ENCODE measurements at places on chromosomes 1 and 21.
A peak's percentile ranks its signal among the peaks of the same experiment; 100 is the strongest.

- DNase-seq = no peak
These were observed 9.2 kb upstream of the CHIA start for GRCh38 chr1:111281411-111281810.

- DNase-seq = no peak
These were observed 15.3 kb downstream of the CDC7 start for GRCh38 chr1:91515994-91516393.

- no peak for DNase-seq
These were observed 19.4 kb downstream of the KRTAP10-1 start for GRCh38 chr21:44520326-44521300.

DNA sequence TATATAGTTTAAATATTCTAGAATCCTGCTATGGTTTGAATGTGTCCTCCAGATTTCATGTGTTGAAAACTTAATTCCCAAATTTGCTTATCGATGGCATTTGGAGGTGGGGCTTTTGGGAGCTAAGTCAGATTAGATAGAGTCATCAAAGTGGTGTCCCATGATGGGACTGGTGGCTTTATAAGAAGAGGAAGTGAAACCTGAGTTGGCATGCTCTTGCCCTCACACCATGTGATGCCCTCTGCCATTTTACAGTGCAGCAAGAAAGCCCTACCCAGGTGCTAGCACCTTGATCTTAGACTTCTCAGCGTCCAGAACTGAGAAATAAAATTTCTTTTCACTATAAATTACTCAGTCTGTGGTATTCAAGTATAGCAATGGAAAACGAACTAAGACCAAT is 111.3 kb downstream of the TGFB2 start:
- DNase-seq = no peak

GRCh38 chr1:157944663-157945280 is 48.7 kb upstream of the KIRREL1 start:
- no peak for DNase-seq

GRCh38 chr1:232452117-232452516 is 177.8 kb downstream of the SIPA1L2 start:
- no peak for DNase-seq

DNA sequence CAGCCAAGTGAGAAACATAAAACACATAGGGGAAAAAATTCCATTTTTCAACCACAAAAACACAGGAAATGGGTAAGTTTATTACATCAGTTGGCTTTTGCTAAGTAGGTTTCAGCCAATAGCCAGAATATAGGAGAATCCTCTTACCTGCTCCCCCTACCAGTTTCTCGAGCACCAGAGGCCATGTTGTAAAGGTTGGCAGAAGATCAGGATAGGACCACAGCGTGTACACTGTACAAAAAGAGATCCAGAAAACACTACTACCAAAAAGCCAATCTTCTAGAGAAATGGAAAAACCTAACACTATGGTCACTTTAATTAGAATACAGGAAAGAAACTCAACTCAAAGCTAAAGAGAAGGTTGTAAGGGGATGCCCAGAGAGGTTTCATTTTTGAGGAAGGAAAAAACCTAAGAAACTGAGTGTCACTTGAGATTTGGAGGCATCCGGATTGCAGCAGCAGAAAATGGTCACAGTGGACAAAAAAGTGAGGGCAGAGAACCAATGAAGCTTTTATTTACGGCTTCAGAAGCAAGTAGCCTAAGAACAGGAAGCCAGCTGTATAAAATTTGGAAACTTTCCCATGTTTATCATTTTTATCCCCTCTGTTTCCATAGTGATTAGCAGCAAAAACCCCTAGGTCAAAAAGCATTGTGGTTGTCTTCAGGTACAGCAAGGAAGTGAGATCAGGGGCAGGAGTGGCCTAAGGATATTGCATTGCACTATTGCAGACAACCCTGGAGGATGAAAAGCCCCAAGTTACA is 2.9 kb downstream of the EIF2D start:
- no peak for DNase-seq

DNA sequence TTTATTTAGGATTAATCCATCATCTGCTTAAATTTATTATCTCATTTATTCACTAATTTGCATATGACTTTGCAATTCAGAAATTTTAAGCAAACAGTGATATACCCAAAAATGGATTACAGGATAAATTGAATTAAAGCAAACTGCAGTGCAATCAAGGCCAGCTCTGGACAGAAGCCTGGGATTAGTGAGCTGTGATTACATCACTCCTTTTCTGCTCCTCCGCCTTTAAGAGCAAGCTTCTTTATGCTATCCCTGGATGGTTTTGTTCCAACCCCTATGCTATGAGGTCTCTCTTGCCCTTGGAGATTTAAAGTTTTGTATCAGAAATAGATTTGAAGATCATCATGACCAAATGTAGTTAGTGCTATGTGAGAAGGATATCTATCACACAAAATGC is 32.6 kb downstream of the GPR52 start:
- no peak for DNase-seq

- peak; percentile 31 for DNase-seq
These were observed 8.1 kb downstream of the PSMG1 start for GRCh38 chr21:39175154-39175553.

- DNase-seq = no peak
These were observed 30.6 kb downstream of the CDK18 start for GRCh38 chr1:205535096-205535495.

GRCh38 chr1:181396171-181396670 is 87.1 kb upstream of the CACNA1E start:
- DNase-seq = no peak

- no peak for DNase-seq
These were observed 15.4 kb downstream of the LPAR3 start for GRCh38 chr1:84877592-84877991.

- DNase-seq = no peak
These were observed at the start of gene ELAVL4 for GRCh38 chr1:50108497-50109059. TSS of gene ELAVL4 (plus strand) at chr1:50108920. CDS start at chr1:50109190, 270 bp downstream.

DNA sequence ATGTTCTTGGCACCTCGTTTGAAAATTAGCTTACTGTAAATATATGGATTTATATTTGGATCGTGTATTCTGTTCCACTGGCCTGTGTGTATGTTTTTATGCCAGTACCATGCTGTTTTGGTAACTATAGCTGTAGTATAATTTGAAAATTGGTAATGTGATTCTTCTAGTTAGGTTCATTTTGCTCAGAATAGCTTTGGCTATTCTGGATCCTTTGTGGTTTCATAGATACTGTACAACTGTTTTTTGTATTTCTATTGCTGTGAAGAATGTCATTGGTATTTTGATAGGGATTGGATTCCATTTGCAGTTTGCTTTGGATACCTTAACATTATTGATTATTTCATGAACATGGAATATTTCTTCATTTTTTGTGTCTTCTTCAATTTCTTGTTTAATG is 490.2 kb downstream of the BRINP3 start:
- no peak for DNase-seq

GRCh38 chr1:27383039-27383605 is at the start of gene CD164L2:
TSS of gene CD164L2 (minus strand) at chr1:27383333. CDS start at chr1:27383239, 94 bp downstream.
- peak; percentile 58 for DNase-seq

DNA sequence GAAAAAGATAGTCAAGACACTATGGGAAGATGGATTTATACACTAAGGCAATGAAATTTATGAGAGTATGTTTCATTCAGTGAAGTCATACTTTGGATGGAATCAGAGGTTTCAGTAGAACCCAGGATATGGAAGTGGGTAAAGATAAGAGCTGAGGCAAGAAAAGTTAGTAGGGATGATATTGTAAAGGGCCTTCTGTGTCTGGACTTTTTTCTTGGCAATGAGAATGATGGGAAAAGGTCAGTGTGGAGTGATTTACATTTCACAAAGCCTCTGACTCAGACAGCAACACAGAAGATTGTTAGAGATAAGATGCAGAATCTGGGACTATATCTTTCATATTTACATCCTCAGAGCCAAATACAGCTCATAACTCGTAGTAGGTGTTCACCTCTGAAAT is 32.1 kb downstream of the SH3BGR start:
- DNase-seq = no peak

DNA sequence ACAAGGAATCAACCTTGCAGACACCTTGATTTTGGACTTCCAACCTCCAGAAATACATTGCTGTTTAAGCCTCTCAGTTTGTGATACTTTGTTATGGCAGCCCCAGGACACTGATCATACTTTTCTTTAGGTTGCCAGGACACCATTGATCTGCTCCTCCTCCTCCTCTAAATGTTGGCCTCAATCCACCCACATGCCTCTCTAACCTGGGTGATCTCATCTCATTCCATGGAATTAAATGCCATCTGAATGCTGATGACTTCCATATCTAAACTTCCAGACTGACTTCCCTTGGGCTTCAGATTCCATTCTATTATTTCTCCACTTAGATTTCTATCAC is 7.4 kb upstream of the PPP1R15B start:
- no peak for DNase-seq
